ENCODE measurements at places on chromosomes 4 and X.

- no peak for DNase-seq
These were observed 434.9 kb upstream of the GALNTL6 start for GRCh38 chr4:171378323-171378722.

- no peak for DNase-seq
These were observed 52.8 kb upstream of the CBR4 start for GRCh38 chr4:169062897-169063244.

DNA sequence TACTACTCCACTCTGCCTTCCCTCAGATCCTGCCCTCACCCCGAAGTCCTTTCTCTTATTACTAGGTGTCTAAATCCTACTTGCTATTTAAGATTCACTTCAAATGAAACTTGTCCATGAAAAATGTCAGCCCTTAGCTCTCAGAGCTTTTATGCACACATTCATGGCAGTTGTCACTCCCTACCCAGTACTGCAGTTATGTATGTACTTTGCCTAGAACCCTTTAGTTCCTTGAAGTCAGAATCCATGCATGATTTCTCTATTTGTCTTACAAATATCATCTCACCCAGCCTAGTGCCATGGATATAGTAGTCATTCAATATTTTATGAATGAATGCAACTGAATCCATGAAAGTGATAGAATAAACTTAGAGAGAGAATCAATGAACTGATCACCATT is 3.3 kb upstream of the EPGN start:
- no peak for DNase-seq

DNA sequence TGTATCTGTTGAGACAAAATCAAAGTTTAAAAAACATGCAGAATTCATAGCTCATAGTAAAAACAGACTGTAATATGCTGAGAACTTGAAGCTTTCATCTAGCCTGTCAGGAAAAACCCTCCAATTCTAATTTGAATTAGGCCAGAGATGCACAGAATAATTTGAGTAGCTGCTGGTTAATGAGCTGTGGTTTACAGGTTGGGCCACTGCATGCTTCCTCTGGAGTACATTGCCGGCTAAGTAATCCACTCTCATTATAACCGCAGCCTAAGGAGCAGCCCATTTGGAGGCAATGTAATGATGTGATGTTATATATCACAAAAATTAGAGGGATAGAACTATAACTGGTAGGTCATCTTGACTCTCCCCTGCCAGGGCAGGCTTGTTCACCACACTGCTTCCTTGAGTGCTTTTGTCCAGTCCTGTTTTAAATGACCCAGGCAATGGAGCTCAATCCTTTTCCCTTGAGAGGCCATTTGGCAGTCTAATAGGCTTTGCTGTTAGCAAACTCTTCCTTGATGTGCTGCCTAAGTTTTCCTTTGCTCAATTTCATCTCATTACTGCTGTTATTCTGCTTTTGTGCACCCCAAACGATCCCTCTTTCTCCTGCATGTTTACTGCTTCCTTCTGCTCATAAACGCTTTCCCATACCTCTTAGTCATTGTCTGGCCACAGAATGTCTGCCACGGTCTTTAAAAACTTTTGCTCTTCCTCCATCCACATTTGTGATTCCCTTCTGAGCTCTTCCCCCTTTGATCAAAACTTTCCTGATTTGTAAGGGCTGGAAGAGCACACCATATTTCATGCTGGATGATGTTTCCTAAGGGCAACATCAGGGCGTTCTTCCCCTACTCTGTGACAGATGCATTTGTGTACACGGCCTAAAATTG is 230.9 kb downstream of the C4orf33 start:
- DNase-seq = no peak

GRCh38 chrX:66022632-66023384 is 17.1 kb downstream of the VSIG4 start:
- no peak for DNase-seq
